H7 (cell line): ENCODE measurements at places on chromosomes 6 and 20.

GRCh38 chr20:955111-955510, 39.0 kb upstream of the ANGPT4 start:
- DNase-seq = no peak

DNA sequence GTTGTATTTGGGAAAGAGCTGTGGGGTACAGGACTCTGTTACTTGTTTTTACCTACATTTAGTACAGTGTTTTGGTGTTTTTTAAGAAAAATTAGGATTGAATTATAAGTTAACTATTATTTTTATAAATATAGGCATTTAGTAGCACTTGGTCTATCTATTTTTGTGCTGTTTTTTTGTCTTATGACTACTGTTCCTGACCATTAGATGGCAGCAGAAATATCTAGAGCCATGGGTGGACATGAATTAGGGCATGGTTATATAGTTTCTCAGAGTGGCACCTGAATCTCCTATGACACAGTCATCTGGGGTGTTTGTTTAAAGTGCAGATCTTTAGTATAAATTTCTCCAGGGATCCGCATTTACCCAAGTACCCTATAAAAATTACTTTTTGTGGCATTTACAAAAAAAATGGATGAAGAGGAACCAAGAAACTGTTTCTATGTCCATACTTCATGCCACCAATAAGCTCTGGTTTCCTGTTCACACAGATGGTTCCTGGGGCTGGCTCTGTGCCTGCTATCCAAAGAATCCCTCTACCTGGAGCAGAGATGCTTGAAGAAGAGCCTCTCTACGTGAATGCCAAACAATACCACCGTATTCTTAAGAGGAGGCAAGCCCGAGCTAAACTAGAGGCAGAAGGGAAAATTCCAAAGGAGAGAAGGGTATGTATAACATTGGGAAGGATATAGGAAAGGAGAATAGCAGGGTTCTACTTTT, 19.8 kb downstream of the NFYA start:
- peak; percentile 22 for DNase-seq

DNA sequence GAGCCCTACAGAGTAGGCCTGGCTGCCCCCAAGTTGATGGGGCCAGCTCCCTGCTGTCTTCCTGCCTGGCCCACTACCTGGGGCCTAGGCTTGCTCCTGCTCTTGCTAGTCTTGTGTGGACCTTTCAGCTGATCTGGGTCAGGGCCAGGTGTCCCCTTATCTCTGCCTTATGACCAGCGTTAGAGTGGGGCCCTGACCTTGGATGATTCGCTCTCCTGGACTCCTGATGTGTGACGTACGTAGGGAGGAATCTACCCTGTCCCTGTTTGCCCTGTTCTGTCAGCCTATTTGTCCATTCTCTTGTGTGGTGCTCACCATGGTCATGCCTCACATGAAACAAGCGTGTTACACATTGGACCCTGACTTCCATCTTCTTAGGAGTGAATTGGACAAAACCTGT, 571.8 kb downstream of the QKI start:
- DNase-seq = no peak

- DNase-seq = peak; percentile 92
Measured at GRCh38 chr20:32484225-32484957, 100.7 kb downstream of the NOL4L start.

DNA sequence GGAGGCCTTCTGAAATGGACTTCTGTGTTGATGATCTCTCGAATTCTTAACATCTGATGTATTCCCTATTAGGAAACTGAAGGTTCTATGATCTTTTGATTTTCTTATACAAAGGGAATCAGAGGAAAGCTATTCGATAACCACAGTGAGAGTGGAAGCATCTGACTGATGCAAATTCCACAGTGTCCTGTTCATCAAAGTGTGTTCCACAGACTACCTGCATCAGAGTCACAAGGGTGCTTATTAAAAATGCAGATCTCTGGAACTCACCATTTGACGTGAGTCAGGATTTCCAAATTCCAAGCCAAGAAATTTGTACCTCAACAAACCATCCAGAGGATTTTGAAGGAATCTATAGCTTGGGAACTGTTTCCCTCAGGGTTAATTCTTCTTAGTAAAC, 4.4 kb upstream of the MEP1A start:
- DNase-seq = no peak
